AG08396 (cell line): ENCODE measurements at places on chromosomes 1 and 21.
A peak's percentile ranks its signal among the peaks of the same experiment; 100 is the strongest.

- peak; percentile 95 for DNase-seq
Observed at GRCh38 chr1:244864253-244865027, at the start of gene HNRNPU. HNRNPU (minus strand) TSS chr1:244864543; CDS start chr1:244864307, 236 bp downstream.

GRCh38 chr1:35451125-35451528, 106.1 kb downstream of the KIAA0319L start:
- DNase-seq = peak; percentile 74

- no peak for DNase-seq
Observed at GRCh38 chr1:113245252-113245651, 145.1 kb upstream of the MAGI3 start.

GRCh38 chr1:193662030-193662429, 475.6 kb upstream of the B3GALT2 start:
- DNase-seq = no peak

- peak; percentile 77 for DNase-seq
Observed at GRCh38 chr1:24191860-24192259, 4.8 kb upstream of the IFNLR1 start.

GRCh38 chr1:63112155-63112900, 210.0 kb upstream of the FOXD3 start:
- DNase-seq = peak; percentile 11

DNA sequence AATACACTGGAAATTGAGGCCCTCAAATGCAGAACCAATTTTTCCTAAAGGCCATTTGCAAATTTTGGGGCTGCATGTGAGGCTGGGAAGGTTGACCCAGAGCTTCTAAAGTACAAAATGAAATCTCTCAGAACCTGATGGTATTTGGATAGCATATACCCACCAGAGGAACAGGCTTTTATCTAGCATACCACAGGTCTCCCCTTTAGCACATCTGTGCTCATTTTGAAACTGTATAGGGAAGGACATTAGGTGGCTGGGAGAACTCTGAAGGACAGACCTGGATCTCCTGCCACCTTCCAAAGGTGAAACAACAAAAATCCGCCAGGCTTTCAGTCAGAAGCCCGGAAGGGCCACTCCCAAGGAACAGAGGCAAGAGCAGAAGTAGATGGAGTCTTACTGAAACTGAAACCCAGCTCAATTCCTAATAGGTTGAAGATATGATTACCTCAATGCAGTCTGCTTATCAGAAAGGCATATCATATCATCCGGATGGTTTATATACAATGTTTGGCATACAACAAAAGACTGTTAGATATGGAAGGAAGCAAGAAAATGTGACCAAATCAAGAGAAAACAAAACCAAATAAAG, 11.6 kb downstream of the CD55 start:
- DNase-seq = no peak

GRCh38 chr1:36562181-36562685, 79.5 kb upstream of the CSF3R start:
- DNase-seq = no peak

DNA sequence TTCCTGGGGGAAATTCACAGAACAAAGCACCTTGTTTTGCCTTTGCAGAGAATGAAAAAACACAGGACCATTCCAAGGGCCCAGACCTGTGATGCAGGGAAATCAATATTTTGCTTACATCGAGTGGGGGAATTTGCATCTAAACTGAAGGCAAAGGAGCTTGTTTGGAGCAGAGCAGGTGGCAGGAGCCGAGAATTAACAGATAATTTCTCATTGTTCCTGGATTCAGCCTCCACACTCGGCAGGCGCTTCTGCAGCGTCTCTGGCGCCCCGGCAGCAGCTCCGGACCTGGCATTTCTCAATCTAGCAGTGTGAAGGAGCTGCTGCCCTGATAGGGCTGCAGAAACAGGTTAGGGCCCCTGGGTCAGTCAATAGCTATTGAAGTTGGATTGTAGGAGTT, 2.0 kb upstream of the SYT6 start:
- no peak for DNase-seq
